ENCODE measurements at places on chromosomes 4 and X.

DNA sequence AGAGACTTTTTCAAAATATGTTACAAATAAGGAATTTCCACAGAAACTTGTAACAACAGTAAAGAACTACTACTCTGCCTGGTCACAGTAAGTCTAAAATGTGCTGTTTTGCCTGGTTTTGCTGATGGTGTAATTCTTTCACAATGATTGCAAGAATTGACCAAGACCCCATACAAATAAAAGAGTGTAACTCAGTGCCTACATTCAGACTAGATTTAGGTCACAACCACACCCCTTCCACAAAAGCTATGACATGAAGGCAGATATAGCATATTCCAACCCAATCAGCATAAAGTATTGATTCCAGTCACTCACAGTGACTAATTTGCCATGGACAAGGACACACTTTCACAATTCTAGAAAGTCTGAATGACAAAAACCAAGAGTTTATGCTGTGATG, 53.7 kb upstream of the TMPRSS11F start:
- DNase-seq = no peak

GRCh38 chr4:83438719-83439118, 16.9 kb downstream of the HELQ start:
- no peak for DNase-seq

- DNase-seq = no peak
These were observed 48.8 kb downstream of the SPOCK3 start for GRCh38 chr4:167185465-167185864.

DNA sequence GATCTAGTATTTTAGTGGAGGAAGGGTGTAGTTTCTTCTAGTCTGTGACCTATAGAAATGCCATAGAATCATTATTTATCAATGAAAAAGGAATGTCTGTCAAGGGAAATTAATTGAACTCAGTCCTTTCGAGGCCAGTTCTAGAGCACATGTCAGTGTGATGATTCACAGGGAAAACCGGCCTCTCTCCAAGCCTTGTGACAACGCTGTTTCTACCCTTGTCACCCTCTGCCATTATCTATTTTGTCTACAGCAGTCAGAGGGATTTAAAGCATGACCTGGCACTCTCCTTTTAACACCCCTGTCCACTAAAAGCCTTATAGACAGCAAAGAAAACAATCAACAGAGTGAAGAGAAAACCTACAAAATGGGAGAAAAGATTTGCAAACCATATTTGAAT, 119.8 kb downstream of the DRD5 start:
- no peak for DNase-seq

DNA sequence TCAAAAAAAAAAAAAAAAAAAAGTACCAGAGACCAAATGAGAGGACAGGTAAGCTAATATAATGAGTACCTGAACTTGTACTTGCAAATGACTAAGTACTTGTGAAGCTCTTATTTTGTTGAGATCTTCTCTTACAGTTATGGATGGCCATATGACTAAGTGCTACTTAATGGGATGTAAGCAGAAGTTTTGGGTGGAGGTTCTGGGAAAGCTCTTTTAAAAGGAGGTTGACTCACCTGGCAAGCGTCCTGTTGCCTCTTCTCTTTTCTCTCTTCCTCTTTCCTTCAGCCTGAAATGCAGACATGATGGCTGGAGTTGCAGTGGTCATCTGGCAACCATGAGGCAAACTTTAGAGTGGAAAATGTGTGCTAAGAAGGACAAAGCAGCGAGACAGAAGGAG, 36.9 kb upstream of the MED14 start:
- DNase-seq = no peak

DNA sequence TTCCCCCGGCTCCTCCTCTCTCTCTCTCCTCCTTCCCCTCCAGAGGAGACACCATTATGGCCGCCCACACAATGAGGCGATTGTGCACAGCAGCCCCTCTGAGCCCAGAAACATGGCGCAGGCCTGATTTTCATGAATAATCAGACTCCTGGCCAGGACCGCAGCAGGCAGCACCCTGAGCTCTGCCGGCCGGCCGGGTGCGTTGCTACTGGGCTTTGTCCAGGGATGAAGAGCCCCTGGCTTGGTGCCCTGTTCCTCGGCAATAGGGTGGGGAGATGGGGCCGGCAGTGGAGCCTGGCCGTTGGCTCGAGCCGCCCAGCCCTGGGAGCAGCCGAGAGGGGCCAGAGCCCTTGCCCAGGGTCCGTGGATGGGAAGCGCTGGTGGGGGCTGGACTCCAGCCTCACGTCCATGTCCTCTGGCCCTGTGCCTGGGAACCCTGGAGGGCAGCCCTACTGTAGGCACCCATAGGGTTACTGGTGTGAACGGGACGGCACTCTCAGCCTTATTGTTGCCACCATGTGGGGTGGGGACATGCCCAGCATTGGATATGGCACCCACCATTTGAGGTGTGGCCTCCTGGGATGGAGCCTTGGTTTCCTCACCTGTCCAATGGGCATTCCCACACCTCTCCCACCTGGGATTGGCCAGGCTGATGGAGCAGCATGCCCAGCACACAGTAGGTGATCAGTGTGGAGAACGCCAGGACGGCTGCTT, 103.0 kb downstream of the SORCS2 start:
- DNase-seq = no peak

GRCh38 chr4:154305616-154306015, 186.0 kb downstream of the DCHS2 start:
- DNase-seq = no peak

DNA sequence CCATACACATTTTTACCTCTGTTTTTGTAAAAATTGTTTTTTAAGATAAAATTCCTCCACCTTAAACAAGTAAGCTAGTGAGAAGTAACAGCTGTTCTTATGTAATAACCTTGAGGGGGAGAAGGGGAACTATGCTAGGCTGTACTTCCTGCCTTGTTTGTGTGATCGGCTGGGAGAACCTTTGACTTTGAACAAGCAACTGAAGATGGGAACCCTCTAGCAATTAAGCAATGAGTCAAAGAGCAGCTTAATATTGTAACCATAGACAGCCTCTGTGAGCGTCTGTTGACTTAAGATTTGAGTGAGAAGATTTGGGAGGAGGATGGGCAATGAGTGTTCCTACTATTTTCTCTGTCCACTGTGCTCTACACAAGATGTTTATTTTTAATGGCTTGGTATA, 135.1 kb downstream of the SCLT1 start:
- no peak for DNase-seq

DNA sequence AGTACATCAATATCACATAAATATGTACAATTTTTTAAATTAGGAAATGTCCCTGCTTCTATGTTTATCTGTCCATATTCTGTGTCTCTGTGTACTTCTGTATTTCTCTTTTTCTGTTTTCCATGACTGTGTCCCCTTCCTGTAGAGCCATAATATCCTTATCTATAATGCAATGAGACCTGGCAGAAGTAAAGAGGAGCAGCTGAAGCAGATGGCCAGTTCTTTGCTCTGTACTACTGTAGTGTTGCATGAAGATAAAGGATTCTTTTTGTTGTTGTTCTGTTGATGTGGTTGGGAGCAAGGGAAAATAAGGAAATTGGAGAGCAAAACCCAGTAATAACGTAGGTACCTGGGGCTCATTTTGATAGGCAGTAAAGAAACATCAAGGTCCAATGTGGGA, 301.7 kb downstream of the ADGRL3 start:
- DNase-seq = no peak
